ENCODE measurements at places on chromosomes 6 and 20.

DNA sequence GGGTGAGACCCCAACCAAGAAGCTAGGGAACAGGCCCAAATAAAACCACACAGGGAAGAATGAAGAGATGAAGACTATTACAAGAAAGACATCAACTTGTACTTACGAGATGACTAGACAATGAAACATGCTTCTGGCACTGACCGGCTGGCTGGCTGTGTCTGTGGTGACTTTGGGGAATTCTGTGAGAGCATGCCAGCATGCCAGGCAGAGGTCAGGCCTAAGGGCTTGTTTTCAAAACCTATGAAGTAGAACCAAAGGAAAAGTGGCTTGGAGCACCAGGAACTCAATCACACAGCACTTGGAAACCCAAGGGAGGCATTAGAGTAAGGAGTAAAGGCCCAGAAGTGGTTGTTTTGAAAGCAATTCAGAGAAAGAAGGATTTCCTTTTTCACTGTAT lies 28.4 kb upstream of the GSTA3 start:
- no peak for DNase-seq

- no peak for DNase-seq
Measured at GRCh38 chr6:117955684-117956256, 48.7 kb downstream of the SLC35F1 start.

- DNase-seq = no peak
Measured at GRCh38 chr6:42339991-42340401, 111.7 kb downstream of the TRERF1 start.

DNA sequence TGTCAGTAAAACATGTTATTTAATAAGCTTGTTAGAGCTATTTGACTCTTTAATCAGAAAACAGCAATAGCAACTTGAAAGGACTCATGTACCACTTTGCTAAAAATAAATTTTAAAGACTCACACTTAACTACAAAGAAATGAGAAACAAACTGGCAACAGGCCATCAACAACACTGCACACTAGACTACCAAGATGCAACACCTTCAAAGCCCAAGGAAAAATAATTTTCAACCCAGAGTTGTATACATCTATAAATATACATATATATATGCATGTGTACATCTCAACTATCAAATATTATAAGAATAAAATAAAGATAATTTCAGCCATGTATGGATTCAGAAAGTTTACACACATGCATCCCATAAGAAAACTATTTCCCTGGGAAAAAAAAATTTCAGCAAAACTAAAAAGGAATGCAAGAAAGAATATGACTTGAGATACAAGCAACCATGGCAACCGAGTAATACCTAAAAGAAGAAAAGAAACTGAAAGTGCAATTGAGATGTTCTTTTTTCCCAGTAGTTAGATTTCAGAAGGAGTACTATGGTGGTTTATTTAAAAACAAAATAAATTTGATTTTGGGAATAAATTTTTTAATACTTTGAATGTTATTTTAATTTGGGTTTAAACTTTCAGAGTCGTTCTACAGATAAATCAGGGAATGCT lies 303.8 kb downstream of the UBE3D start:
- no peak for DNase-seq

DNA sequence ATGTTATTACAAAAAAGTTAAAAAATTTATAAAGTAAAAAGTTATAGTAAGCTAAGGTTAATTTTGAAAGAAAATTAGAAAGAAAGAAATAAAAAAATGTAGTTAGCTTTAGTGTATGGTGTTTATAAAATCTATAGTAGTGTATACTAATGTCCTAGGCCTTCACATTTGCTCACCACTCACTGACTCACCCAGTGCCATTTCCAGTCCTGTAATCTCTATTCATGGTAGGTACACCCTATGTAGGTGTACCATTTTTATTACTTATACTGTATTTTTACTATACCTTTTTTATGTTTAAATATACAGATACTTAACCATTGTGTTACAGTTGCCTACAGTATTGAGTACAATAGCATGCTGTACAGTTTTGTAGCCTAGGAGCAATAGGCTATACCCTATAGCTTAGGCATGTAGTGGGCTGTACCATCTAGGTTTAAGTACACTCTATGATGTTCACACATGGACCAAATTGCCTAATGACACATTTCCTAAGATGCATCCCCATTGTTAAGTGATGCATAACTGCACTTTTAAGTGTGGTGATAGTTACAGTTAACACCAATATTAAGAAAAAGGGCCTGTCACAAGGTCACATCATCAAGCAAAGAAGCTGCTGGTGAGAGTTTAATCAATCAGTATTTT lies 8.0 kb downstream of the CD2AP start:
- no peak for DNase-seq

DNA sequence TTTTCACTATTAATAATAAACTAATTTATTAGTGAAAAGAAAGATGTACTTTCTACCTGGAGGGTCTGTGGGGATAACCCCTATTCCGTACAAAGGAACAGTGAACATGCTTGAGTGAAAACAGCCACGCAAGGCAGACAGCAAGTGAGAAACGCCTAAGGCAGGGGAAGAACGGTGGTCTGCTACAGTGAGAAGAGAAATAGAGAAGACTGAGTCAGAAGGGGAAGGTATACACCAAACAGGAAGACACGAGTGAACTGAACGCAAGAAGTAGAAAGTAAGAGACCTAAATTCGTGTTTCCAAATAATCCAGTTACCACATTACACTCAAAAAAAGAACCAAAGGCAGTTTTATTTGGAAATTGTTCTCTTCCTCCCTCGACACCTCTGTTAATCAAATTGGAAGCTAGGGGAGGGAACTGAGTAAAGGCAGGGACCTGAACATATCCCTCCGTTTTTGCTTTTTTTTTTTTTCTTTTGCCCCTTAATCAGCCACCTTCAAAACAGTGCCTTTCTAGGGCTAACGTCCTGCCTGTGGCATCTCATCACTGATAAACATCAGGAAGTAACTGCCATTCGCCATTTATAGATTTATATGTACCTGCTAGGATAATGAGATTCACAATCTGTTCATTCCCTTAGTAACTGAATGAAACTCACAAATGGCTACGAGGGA lies 48.9 kb downstream of the ATXN1 start:
- DNase-seq = no peak

GRCh38 chr20:3603108-3603507 lies 60.1 kb downstream of the GFRA4 start:
- DNase-seq = no peak

DNA sequence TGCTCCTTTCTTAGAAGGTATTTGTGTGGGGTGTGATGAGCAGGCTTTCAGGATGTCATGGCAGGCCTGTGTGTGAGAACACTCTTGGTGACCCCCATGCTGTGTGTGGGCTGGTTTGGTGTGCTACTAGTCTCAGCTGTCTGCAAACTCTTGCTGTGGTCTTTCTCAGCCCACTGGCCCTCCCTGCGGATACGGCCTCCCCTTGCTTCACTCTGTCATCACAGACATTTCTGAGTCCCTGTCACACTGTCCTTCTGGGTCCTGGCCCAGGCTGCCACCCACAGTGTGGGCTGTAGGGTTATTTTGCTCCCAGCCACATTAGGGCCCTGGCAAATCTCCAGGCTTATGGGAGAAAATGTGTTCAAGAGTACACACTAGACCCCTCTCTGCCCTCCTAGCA lies 39.0 kb upstream of the ARMC2 start:
- no peak for DNase-seq

All from T47D (cell line).